ENCODE measurements at places on chromosomes 3 and 15.

DNA sequence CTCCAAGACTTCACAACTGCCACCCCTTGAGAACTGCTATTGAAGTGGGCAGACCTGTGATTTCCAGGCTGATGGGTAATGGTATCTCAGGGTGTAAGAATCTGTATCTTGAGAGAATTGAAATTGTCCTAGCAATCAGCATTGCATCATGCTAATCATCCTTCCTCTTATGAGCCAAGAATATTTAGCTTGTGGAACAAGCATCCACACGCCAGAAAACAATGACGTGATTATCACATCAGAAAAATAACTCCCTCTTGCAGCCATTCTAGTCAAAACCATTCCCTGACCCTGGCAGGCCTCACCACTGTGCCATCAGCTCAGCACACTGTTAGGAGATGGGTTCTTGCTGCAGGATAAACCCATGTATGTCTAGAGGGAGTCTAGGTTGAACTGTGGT is 6.7 kb downstream of the BCL2L10 start:
- DNase-seq, result no peak

DNA sequence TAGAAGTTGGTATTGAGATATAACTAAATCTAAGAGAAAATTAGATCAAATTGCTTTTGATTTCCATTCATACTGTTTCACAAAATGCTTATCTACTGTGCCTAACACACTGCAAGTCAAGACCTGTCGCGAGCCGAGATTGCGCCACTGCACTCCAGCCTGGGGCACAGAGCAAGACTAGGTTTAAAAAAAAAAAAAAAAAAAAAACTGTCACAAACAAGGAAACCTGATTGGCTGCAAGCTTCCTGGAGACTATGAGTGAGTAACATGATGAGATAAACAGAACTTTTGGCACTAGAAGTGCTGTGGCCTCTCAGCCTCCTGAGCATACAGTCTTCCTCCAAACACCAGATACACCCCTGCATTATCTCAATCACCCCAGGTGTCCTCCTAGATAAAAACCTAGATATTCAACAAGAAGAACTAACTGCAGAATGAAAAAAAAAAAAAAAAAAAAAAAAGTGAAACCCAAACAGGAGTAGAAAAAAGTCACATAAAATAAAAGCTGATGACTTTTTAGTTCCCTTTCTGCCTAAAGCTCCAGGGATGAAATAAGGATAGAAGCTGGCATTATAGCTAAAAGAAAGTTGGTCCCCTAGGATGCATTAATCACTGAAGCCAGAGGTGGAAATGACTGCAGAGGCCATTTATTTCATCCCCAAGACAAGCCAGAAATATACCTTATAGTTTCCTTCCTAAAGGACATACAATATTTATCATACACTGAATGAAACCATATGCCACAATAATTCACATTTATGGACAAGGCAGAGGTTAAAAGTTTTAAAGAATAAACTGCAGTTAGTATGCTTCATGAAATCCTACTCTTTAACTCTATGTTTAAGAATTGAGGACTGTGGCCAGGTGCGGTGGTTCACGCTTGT is 82.4 kb downstream of the P3H2 start:
- DNase-seq, result no peak

GRCh38 chr3:158269942-158270341 is 160.1 kb downstream of the RSRC1 start:
- no peak for DNase-seq

DNA sequence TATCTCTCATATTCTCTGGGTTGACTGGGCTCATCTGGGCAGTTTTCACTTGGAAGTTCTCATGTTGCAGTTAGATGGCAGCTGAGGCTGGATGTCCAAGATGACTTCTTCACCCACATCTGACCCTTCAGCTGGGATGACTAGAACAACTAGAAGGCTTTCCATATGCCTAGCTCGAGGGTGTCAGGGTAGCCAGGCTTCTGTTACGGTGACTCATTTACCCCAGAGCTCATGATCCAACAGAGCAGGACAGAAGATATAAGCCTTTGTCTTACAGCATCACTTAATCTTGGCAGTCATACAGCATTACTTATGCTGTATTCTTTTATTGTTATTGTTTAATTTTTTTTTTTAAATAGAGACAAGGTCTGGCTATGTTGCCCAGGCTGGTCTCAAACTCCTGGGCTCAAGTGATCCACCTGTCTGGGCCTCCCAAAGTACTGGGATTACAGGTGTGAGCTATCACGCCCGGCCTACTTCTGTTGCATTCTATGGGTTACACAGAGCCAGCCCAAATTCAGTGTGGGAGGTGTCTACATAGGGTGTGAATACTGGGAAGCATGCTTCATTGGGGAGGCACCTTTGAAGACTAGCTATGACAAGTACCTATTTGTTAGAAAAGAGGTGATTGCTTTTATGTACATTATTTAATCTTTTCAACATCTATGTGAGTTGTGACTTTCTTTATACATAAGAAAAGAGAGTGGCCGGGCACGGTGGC is 10.7 kb downstream of the HMCES start:
- DNase-seq, result no peak

DNA sequence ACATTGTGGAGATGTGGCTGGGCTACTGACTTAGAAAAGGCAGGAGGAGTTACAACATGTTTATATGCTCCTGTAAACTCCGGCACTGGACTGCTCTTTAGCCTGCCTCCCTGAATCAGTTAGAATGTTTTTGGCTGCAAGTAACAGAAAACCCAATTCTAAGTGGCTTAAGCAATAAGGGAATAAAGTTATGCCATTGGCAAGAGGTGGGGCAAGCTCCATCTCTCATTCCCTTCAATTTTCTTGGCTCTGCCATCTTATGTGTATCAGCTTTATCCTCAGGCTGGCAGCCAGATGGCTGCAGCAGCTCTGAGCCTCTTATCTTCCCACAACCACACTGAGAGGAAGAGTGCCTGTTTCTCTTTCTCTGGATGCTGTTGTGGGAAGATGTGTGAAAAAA is 22.4 kb upstream of the MEIS2 start:
- no peak for DNase-seq

DNA sequence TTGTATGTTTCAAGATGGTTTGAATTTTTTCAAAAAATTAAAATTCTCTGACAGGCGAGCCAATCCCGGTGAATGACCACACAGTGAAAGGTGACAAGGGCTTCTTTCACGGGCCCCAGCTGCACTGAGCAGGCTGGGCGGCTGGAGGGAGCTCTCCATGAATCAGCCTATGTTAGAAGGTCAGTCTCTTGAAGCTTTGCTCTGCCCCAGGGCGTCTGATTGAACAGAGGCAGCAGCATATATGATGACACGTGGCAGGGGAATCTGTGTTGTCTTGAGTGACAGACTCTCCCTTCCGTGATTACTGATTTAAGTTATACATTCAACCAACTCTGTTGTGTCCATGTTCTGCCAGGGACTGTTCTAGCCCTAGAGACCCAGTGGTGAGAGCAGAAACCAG is 51.5 kb downstream of the ISG20 start:
- no peak for DNase-seq
